CD4-positive, alpha-beta T cell treated with Interleukin-1 beta for 1 hour (primary cell): ENCODE measurements at places on chromosomes 6 and 20.

DNA sequence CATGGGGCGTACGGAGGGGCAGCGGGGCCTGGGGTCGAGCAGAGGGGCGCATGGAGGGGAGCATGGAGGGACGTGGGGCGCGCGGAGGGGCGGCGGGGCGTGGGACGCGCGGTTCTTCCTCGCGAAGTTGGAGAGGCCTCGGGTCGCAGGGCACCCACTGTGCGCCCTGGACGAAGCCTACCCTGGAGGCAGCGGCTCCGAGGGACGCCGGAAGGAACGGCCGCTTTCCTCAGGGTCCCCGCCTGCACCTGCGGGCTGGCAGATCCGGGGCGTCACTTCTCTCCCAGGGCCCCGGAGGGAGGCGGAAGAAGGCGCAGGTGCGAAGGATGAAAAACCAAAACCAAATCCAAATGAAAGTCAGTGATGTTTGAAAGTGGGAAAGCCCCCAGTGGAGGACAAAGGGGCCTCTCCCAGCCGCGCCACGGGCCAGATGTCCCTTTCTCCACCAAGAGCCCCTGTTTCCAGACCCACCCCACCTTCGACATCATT lies 142.1 kb upstream of the PDE10A start:
- no peak for DNase-seq

- DNase-seq = no peak
Observed at GRCh38 chr6:122887941-122888340, 98.9 kb downstream of the SMPDL3A start.

DNA sequence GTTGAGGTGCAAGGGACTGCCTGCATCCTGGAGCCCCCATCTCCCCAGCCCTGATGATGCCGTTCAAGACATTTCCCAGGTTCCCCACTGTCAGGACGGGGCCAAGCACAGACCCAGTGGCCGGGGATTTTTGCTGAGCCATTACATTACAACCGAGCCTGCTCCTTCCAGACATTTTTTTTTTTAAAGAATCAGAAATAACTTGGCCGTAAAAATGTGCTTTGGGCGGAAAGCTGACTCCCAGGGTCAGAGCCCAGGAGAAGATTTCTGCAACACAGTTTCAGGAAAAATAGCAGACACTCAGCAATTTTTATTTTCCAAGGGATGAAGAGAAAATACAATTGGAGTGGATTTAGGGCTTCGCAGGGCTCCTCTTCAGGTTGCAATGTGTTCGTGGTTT lies 87.9 kb downstream of the LRFN2 start:
- no peak for DNase-seq

DNA sequence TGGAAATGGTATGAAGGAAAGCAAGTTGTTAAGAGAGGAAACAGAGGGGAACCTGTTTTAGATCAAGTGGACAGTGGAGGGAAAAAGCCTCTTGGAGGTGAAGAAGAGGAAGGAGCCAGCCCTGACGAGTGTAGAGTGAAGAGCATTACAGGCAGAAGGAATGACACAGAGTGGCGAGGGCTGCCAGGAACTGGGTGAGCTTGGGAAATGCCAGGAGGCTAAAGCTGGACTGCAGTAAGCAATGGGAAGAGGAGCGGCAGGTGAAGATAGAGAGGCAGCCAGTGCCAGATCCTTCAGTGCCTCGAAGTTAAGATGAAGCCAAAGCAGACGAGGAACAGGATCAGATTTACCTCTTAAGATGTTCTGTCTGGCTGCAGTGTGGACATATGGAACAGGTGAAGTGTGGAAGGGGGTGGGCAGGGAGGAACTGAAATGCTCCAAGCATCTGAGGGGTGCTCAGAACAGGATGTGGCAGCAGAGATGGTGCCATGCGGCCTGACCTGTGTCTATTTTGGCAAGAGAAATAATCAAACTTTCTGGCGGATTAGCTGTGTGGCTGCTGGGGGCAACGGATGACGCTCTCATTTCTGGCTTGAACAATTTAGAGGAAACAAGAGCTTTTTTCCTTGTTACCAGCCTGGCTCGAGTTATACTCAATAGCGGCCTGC lies 748.4 kb downstream of the PTPRT start:
- no peak for DNase-seq

DNA sequence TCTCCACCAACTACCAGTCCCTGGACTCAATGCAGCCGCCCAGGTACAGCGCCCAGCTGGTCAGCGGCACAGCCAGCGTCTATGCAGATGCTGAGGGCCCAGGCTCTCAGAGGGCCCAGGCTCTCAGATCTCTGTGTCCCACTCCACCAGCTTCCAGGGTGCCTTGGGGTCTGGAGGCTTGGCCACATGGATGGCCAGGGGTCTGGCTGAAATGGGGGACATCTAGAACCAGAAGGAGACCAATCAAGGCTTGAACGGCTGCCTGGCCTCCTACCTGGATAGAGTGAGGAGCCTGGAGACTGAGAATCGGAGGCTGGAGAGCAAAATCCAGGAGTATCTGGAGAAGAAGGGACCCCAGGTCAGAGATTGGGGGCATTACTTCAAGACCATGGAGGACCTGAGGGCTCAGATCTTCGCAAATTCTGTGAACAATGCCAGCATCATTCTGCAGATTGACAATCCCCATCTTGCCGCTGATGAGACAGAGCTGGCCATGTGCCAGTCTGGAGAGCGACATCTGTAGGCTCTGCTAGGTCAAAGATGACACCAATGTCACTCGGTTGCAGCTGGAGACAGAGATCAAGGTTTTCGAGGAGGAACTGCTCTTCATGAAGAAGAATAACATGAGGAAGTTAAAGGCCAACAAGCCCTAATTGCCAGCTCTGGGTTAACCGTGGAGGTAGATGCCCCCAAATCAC lies 44.1 kb upstream of the GRM4 start:
- peak; percentile 39 for DNase-seq

DNA sequence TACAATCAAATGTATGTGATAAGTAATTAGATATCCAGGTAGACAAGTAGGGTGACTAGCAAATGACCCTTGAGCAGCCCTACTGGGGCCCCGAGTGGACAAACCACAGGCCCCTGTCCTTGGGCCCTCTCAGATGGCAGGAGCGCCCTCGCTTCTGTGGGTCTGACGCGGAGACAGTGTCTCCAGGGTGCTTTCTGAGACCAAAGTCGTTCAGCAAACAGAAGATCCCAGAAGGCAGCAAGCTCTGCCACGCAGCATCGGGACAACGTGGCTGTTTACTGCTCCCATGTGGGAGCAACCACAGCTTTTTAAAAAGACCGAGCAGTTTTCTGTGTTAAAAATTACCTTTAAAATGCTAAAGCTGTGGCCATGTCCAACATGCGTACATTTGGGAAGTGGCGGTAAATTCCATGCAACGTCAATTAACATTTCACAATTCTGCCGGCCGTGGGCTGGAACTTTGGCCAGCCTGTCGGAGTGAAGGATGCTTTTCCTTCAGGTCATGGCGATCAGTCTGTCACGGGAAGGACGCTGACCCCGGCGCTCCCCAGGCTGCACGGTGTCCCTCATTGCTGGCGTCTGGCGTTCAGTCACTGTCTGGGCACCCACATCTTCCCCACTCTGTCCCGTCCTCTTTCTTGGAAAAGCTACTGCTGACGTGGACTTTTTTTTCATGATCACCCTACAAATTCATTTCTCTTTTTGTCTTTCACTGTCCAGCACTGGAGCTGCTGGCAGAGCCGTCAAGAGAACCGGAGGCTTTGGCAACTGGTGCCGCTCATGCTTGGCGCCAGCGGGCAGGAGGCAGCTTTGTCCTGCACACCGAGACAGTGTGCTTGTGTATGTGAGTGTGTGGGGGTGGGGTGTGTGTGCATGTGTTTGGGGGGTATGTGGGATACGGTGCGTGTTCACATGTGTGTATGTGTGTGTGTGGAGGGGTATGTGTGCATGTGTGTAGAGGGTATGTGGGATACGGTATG lies 293.1 kb downstream of the CDH4 start:
- DNase-seq = no peak

DNA sequence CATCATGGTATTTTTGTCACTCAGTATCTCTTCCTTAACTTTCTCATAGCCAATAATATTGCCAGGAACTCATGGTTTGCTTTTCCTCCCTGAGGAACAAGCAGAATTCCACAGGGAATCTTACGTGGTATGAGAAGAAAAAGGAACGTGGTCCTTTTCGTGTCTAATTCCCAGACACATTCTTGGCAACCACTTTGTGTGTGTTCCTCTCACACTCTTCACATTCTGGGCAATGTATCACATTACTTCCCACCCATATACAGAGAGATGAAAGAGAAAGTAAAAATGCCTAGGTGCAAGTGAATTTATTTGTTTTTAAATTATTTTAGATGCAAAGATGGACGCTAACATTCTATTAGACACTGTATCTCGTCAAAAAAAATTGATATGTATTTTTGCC lies 102.7 kb downstream of the PTPRK start:
- DNase-seq = no peak

DNA sequence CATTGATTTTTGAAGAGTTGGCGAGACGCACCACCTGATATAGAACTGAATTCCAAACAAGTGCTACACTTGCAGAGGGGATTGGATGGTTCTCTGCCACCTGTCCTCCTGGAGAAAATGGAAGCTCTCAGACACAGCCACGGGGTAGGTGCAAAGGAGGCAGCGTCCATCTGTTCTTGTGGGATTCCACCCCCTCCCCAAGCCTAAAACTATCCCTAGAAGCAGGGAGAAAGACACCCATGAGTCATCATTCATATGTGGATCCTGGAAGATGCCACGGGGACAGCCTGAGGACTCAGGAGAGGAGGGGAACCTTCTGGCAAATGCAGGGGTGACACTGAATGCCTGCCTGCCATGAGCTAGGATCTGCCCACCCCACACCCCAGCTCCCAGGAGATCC lies 171.3 kb upstream of the CST7 start:
- no peak for DNase-seq

- no peak for DNase-seq
Observed at GRCh38 chr6:18264923-18265377, 620 bp upstream of the DEK start.

GRCh38 chr20:23061734-23062561 lies 12.5 kb upstream of the THBD start:
- no peak for DNase-seq

- DNase-seq = no peak
Observed at GRCh38 chr20:41009946-41010345, 18.7 kb upstream of the TOP1 start.

DNA sequence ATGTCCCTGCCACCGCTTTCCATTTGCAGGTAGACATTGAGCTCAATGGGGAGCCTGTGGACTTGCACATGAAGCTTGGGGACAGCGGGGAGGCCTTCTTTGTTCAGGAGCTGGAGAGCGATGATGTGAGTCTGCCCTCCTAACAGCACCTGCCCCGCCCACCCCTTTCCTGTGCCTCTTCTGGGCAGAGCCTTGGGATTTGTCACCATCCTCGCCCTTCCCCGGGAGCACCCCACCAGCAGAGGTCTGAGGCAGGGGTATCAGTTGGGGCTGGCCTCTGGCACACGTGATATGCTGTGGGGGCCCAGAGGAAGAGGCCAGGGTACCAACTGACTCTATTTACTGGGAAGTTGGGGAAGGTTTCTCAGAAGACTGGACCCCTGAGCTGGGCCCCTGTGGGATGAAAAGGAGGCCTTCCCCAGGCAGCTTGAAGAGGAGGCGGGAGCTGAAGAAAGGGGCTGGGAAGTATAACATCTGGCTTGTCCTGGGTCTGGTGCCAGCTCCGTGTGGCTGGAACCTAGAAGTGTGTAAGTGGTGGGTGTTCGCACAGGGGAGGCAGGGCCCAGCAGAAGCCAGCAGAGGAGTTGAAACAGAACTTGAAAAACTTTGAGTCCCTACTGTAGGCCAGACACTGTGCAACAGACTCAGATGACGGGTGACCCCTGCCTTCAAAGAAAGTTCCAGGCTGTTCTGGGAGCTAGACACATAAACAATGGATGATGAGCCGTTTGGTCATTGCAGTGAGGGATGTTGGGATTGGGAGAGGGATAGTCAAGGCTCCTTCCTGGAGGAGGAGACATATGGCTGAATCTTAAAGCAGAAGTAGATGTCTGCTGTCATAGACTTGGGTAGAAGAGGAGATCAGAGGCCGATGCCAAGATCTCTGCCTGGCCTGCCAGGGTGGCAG lies 7.2 kb downstream of the LPIN3 start:
- no peak for DNase-seq

- DNase-seq = no peak
Observed at GRCh38 chr6:143544011-143544696, 32.6 kb upstream of the FUCA2 start.

DNA sequence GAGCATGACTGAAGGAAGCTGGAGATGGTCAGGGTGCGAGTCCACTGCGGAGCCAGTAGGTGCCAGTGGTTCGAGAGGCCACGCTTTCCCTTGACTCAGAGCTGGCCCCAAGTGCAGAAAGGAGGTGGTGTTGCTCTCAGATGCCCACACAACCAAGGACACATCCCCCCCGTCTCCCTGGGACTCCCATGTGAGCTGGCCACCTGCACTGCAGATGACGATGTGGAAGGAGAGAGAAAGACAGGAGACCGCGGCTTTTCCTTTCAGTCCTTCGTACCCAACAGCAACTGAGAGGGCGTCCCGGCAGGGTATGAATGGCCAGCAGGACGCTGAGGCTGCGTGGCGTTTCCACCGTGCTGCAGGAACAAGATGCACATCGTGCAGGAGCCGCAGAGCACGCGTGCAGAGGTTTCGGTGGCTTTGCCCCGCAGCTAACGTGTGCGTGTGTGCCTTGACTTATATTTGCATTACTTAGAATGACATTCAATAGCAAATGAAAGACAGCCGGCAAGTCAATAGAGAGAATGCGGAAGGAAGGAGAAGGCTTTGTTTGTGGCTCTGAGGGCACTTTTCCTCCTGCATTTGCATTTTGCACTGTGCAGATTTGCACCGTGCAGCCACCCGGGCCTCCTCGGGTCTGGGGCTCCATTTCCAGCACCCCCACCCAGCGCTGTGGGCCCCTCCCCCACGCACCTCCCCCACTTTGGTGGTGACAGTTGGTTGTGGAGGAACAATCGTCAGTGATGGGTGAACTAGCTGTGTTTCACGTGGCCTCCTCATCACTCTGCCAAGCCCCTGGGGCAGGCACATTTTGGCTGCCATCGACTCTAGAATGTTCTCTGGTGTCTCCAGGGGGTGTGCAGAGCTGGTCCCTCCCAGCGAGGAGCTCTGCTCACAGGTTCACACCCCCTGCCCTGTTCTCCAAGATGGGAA lies 26.4 kb upstream of the BHLHE23 start:
- no peak for DNase-seq

DNA sequence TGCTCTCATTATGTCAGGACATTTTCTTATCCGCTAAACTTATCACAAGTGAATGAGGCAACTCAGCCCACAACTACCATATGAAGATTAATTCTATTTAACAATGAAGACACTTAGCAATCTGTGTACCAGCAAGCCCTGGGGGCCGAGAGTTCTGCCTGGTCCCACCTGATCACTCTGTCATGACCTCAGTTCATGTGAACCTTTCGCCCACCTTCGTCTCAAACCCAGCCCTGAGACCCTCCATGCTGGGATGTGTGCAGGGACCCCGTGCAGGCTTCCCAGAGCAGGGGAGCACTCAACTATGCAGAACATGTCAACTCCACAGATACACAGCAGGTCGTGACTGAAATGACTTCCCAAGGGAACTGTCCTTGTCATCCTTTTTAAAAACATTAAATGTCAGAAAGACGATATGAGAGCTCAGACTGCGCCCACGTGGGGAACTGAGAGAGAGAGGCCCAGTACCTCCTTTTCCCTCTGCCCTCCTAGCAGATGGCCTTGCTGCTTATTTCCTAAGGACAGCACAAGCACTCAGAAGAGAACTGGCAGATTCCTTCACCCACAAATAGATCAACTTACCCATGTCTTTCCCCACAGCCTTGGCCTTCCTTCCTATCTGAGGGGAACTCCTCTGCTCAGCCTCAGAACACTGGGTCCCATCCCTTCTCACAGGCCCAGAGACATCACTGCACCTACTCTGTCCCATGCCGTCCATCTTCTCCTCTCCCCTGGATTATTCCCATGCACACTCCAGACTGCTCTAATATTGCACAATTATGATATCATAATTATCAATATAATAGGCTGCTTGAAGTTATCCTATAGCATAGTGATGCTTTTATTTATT lies 11.5 kb downstream of the ABHD12 start:
- no peak for DNase-seq

- peak; percentile 55 for DNase-seq
Observed at GRCh38 chr20:325889-326644, 715 bp downstream of the SOX12 start.
